Esophagus squamous epithelium (tissue), 5 donors: ENCODE measurements at places on chromosomes 6 and 20.

DNA sequence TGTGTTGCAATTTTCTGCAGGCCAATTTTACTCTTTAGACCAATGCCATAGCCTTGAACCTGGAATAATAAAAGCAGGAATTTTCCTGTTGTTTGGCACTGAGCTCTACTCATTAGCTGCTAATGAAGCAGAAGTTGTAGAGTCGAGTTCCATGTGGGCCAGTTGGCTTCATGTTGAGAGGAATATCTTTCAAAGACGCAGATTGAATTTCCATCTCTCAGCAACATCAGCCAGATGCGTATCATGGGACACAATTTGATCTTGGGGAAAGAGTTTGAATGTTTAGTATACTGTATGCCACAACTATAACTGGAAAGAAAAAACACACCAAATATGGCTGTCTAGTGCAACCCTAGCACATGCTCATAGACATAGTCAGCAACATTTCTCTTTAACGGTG, 259.6 kb downstream of the BCKDHB start:
- no peak for DNase-seq

GRCh38 chr6:165497472-165497871, 165.6 kb downstream of the PDE10A start:
- DNase-seq: no peak

DNA sequence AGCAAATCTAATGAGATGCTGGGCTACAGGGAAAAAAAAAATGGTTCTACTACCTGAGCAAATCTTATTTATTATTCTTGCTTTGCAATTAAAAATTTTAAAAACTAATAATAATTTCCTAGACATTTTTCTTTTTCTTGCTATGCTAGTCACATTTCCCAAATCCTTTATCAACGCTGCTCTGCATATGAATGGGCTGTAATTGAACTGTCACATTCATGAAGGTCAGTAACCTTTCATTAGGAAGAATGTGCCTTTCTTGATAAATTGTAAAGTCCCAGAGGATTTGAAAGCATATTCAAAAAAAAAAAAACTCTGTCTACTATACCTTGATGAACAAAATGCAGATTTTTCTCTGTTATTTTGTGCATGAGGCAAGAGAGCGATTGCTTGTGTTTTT, 538.7 kb upstream of the ID4 start:
- DNase-seq: no peak

DNA sequence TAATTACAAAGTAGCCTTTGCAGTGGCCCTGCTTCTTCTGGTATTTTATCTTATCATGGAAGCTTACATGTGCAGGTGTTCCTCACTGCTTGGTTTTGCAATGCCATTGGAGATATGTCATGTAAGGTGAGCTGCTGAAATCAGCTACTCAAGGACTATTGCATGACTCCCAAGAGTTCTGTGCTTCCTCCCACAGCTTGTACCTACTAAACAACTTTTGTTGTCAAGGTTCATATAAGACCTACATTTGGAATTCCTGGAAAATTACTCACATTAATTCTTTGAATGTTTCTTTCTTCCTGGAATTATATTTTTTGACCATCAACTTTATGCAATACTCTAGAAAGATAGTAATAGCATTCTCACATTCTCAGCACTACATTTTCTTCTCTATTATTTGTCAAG, 427.5 kb upstream of the HSF2 start:
- no peak for DNase-seq

DNA sequence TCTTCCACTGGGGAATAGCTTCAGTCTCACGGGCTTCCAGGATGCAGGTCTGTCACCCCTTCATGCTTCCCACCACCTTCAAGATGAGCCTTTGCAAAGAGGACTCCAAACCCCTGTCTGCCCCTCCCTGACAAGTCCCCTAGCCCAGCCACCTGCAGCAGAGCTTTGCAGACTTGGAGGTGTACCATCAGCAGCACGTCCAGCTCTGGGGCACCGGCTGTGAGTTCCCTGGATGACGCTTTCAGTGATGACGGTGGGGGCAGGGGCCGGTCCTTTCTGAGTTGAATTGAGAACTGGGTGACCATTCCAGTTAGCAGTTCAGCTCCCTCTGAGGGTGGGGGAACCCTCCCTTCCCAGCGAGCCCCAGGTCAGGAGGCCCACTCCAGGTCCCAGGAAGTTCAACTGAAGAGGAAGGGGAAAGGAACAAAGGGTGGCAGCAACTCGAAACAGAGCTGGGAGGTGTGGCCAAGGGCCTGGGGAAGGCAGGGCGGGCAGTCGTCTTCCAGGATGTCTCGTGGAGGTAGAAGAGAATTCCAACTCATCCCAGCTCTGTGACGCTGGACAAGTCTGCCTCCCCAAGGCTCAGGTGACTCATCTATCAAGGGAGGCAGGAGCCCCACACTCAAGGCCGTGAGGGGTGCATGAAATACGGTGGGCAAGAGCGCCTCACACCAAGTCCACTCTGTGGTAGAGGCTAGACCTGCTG, 86.0 kb downstream of the PTPN1 start:
- DNase-seq: no peak

DNA sequence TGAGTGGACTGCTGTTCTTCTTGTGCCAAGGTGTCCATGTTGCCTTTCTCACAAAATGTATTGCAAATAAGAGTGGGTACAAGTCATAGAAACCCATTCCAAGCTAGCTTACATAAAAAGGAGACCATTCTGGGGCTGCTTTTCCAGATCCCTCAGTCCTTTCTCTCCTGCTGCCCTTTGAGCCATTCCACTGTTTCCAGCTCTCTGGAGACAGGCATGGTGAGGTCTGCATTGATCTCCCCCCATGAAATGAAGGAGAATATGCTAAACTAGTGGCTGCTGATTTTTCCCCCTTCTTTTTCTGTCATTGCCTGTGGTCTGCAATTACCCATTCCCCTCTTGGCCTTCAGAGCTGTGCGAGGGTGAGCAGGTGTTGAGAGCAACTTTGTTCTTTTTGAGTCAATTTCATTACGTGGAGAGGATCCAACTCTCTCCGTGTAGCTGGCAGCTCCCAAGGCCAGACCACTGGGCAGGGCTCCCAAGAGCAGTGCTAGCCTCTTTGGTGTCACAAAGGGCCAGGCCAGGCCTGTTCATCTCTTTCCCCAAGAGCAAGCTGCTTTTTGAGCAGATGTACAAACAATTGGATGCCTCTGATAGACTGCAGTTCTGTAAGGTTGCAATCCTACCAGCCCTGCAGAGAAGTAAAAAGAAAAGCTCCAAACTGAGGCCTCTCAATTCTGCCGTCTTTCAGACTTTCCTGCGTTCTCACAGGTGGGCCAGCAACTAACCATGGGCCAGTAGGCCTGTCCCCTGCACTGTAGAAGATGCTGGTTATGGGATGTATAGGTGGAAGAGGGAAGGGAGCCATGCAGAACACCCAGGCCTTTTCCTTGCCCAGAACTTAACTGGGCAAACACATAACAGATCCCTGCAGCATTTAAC, 96.1 kb upstream of the ARMC2 start:
- DNase-seq: no peak

- no peak for DNase-seq
Observed at GRCh38 chr6:57262901-57263694, 41.0 kb upstream of the RAB23 start.

- no peak for DNase-seq
Observed at GRCh38 chr20:52410182-52410647, 218.6 kb upstream of the ZFP64 start.

GRCh38 chr6:139515511-139515910, 141.1 kb upstream of the CITED2 start:
- DNase-seq: no peak

- no peak for DNase-seq
Observed at GRCh38 chr6:21953831-21954801, 342.7 kb downstream of the PRL start.

- no peak for DNase-seq
Observed at GRCh38 chr6:149867876-149868640, 3.9 kb upstream of the LRP11 start.

DNA sequence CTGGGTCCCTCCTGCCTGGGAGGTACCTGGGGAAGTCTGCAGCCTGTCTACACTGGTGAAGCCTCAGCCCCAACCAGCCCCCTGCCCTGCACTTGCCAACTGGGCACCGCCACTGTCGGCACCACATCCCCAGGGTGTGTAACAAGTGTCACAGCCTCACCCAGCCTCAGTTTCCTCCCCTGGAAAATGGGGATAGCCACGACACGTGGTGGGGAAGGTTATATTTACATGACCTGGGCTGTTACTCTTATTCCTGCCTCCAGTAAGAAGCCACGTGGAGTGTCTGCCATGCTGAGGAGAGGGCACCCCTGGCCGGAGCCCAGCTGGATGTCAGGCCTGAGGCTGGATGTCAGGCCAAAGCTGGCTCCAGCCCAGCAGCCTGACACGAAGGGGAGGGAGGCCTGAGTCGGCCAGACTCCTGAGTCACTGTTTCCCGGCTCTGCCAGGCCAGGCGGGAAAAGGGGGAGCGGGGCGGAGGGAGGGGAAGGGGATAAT, 44.9 kb downstream of the SNAI1 start:
- DNase-seq: no peak

DNA sequence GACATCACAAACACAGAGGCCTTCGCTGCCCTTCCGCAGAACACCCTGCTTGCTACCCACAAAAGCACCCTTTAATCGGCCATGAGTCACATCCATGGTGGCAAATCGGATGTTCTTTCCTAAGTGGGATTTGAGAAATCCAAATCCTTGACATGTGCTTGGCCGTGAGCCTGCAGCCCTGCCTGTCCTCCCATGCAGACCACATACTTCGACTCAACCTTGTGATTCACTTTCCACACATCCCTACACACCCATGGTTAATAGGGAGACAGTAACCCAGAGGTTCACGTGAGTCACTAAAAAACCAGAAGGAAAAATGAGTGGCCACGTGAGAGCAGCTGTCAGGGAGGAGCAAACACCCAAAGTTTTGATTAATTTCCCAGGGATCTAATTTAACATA, 19.4 kb downstream of the RAMACL start:
- DNase-seq: no peak

GRCh38 chr6:38114976-38115625, 295.6 kb downstream of the ZFAND3 start:
- DNase-seq: no peak

DNA sequence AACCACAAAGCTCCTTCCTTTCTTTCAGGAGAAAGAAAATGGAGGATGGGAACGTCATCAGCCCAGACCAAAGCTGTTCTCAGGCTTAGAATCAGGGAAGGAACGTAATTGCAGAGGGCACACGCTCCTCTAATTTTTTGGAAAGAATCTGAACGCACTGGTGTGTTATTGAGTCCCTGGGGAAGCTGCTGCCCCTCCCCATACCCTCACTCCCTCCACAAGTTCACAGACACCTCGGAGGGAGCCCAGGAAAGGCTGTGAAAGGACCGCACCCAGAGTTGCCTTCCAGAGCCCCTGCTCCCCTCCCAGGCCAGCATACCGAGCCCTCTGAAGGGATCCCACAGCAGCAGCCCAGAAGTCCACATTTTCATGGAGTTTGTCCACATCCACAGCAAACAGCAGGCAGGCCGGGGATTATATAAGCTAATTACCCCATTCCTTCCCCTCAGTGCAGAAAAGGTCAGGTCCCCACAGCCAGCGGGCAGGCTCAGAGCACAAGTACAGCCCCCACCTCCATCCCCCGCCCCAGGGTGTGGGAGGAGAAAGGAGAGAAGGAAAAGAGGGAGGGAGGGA, 53.7 kb downstream of the ANKRD60 start:
- DNase-seq: no peak

GRCh38 chr6:112286010-112286409, 31.6 kb upstream of the LAMA4 start:
- no peak for DNase-seq

DNA sequence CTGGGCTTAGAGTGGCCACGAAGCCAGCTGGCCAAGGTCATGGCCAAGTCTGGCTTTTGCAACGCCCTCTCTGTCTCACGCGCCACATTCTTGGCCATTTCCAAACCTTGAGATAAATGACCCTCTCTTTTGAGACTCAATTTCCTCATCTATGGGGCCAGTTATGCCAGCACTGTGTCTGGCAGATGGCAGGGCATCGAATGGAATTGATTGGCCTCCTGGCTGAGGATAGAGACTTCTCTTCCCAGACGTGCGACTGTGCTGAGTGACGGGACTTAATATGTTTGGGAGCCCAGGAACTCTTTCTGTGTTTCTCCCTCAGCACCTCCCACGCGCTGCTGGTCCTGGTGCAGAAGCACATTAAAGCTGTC, 7.6 kb downstream of the BPIFB2 start:
- no peak for DNase-seq

DNA sequence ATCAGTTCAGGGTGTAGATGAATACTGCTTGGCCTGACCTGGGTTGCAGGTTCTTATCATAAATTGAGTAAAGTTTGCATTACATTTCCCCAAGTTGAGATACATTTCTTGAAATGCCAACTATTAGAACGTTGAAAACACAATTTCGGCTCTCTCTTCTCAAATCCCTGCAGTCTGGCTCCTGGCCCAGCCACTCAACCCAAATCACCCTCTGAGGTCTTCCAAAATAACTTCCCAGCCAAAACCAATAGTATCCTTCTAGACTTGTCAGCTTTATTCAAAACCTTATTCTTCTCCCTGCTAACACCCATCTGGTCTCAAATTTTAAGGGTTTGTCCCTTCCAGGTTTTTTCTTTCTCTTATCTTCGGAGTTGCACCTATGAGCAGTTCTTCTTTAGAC, 263.6 kb downstream of the EYA4 start:
- DNase-seq: no peak

DNA sequence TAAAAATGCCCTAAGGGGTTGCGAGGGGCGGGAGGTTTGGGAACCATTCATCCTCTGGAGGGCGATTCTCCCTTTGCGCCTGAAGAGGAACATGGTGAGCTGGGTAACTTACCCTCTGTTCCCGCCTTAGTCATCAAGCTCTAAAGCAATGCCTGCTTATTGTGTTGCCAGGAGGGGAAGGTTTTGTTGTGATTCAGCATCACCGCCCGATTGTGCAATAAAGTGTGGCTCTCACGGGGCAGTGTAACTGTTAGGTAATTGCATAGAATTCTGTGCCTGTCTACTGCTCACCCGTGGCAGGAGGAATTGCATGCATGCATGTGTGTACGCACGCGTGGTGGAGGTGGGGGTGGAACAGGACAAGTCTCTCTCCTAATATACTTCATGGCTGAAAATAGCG, 95.5 kb upstream of the AGPAT4 start:
- DNase-seq: no peak

- no peak for DNase-seq
Observed at GRCh38 chr20:39799366-39799965, 837.3 kb downstream of the DHX35 start.

- DNase-seq: no peak
Observed at GRCh38 chr6:11803591-11803971, 25.0 kb upstream of the ADTRP start.

DNA sequence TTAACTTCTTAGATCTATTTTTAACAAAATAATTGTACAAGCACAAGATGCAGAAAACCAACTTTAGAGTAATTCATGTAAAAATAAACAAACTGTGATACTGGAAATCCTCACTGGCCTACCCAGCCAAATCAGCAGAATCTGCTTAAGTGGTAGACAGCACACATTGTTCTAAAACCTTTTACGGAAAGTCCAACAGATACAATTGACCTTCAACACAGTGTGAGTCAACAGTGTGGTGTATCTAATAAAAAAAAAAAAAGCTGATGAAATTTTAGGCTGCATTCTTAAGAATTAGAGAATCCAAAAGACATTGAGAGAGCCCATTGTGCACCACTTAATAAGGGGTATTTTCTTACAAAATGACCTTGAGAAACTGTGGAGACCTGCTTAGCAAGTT, 174.5 kb downstream of the COL21A1 start:
- no peak for DNase-seq
